Tongue (tissue), 3 donors: ENCODE measurements at places on chromosomes 11 and 22. TPM values are rescaled to one million over a fixed set of nuclear protein-coding genes. Genes with fewer than 3 reads are reported as not detected.
A peak's percentile ranks its signal among the peaks of the same experiment; 100 is the strongest.

DNA sequence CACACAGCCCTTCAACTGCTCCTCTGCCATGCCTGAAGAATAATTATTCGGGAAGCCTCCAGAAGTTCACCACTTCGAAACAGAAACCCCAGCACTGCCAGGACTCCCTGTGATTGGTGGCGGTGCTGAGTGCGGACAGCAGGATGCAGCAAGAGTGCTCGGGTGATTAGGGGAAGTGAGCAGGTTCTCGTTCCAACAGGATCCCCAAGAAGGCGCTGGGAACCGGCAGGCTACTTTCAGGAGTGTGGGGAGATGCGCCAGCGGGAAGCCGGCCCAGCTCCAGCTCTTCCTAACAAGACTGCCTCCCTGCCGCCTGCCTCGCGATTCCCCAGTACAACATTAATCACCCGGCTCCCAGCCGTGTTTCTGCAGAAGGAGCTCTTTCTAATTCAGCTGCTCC lies 630.2 kb downstream of the BRD1 start:
- DNase-seq: peak; percentile 27

DNA sequence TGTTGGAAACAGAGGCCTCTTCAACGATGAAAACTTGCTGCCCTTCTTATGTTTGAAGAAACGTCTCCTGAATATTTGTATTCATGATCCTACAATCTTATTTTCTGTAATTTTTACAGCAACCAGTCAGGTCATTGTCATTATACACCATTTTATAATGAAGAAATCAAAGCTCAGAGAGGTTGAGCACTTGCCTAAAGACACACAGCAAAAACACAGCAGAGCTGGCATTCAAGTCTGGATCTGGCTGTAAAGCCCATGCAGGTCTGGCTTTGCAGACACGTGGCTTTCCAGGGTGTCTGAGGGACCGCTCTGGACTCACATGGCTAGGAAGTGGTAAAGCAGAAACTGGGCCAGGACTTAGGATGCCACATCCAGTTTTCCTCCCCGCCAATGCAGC lies 15.8 kb upstream of the ALX4 start:
- no peak for DNase-seq

DNA sequence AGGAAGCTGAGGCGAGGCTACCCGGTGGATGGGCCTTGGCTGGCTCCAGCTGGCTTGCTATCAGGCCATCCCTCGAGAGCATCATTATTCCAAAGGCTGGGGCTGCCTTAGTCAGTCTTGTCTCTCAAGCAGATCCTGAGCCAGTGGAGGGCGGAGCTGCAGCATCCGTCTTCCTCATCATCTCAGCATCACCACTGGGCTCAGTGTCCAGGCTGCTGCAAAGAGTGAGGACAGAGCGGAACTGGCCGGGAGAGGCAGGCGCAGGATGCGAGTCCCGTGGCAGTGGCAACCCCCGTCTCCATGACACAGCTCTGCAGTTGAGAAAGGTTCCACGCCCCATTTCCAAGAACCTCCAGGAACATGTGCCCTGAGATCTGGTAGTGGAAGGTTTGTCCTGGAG lies 4.4 kb downstream of the TP53I11 start:
- no peak for DNase-seq

- DNase-seq: no peak
These were observed 95.2 kb upstream of the ANO1 start for GRCh38 chr11:69982690-69983570.

- DNase-seq: no peak
These were observed 26.8 kb downstream of the BARX2 start for GRCh38 chr11:129402206-129403171.

DNA sequence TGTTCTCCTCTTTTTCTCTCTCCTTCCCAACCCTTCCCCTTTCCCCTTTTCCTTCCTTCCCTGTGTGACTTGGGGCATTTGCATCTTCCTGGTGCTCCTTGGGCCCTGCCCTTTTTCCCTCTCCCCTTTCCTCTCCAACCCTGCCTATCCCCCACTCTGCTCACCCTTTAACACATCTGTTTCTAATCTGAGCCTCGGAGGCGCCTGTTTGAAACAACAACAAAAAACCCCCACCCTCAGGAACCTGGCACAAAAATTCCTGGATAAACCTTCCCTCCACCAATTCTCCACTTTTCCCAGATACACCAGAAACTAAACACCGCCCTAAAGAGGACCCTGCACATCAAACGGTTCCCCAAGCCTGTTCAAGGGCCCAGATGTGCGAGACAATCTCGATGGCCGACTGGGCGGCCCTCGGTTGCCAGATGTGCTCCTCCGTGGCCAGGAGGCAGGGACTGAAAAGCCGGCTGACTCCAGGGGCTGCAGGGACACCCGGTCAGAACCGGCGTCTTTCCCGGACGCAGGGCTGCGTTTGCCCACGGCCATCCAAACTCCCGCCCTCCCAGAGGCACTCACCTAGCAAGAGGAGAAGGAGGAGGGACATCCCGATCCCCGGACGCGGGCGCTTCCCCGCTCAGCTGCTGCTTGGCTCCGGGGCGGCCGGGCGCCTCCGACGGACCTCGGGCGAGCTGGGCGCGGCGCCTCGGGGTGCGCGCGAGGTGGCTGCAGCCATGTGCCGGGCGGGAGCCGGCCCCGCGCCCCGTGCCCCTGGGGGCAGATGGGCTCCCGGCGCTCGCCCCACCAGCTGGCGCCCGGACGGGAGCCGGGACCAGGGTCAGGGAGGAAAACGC lies 486 bp downstream of the CLMP start:
- peak; percentile 60 for DNase-seq

DNA sequence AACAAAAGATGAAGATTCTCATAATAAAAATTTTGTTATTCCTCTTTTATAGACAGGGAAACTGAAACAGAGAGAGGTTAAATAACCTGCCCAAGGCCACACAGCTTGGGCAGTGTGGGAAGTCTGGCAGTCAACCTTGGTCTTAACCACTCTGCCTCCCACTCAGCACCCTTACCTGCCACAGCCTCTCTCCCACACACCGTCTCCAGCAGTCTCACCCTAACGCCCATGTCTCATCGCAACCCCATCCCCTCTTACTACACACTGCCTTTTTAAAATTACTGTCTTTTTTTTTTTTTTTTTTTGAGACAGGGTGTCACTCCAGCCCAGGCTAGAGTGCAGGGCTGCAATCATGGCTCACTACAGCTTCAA lies 25.0 kb downstream of the ARRB1 start:
- DNase-seq: no peak

- peak; percentile 71 for DNase-seq
These were observed 26.6 kb downstream of the SC5D start for GRCh38 chr11:121318848-121319834.

DNA sequence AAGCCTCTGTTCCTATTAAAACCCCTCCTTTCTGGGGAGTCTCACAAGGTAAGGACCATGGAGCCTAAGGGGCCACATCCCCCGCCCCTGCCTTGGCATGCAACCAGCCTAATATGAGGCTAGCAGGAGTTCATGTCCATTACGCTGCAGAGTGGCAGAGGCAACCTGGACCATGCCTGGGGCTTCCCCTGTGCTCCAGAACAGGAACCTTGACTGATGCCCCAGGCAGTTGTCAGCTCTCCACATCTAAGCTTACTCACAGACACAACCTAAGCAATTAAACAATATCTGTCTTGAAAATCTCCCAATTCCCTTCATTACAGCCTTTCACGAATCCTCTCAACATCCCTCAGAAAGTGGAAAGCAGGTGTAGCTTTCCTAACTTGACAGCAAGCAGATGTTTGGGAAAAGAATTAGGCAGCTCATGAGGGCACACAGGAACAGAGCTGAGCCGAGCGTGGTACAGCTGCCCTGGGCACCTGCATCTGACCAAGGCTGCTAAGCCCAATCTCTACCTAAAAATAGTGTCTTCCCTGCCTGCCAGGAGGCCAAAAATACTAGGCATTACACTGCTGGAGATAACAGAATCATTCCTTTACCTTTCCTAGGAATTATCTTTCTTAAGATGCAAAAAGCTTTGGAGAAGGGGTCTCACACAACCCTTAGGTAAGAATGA lies 20.8 kb downstream of the C11orf71 start:
- DNase-seq: no peak

DNA sequence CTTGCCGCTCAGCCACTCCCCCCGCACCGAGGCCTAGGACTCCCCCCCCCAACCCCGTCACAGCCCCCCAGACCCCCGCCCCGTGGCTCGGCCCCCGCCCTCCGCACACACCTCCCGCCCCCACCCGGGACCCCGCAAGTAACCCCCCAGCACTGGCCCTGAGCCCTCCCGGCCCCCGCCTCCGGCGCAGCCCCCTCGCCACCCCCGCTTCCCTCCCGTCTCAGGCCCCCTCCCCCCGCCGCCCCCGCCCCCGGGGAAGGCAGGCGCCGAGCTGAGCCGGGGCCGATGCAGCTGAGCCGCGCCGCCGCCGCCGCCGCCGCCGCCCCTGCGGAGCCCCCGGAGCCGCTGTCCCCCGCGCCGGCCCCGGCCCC lies 1.5 kb downstream of the SHANK3 start:
- peak; percentile 12 for DNase-seq

- DNase-seq: no peak
These were observed 25.2 kb upstream of the PTPRJ start for GRCh38 chr11:47955061-47955755.

DNA sequence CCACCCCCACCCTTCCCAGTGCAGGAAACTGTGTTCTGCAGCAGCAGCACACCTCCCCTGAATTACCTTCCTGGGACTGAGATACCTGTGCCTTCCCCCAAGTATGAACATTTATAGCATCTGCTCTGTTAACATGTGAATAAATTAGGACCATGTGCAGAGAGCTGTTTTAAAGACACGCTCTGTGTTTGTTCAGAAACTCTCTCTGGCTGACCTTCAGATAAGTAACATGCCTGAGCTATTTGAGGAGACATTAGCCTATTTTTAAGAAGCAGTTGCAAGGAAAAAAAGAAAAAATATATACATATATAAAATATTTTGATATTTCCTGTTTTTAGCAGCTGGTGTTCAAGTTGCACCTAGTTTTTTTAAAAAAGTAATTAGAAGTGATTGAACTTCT lies 5.4 kb downstream of the NAV2 start:
- no peak for DNase-seq

The COA4 gene
- 45.6 TPM for total RNA-seq

The RAC2 gene
- total RNA-seq: 4.8 TPM

The LUZP2 gene
- total RNA-seq: 3.6 TPM

The ABCC8 gene
- total RNA-seq: 7.8 TPM

The SVIP gene
- 4.7 TPM for total RNA-seq

The CNIH2 gene
- total RNA-seq: 1.7 TPM

The VPREB3 gene
- 1.7 TPM for total RNA-seq

The F2 gene
- total RNA-seq: not detected

The HIC2 gene
- total RNA-seq: 6.5 TPM
